ENCODE measurements at places on chromosomes 12 and 14.

GRCh38 chr12:12266389-12266872 lies 413 bp downstream of the LRP6 start:
- DNase-seq: no peak

- DNase-seq: no peak
These were observed 162.4 kb upstream of the TMEM260 start for GRCh38 chr14:56417173-56417572.

DNA sequence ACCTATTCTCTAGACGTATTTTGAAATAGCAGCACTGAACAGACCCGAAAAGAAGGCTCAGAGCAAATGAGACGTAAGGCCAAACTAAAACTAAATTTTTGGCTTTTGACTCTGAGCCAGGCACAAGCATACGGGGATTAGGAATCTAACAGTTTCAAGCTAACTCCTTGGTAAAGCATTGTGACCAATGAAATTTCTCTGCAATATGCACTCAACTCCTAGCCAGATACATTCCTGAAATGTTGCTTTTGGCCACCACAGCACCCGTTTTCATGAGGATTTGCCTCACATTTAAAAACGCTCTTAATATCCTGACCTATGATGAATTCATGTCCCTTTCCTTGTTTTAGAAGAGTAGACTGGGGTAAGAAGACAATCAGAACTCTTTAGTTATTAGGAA lies 53.1 kb upstream of the NPFF start:
- no peak for DNase-seq

DNA sequence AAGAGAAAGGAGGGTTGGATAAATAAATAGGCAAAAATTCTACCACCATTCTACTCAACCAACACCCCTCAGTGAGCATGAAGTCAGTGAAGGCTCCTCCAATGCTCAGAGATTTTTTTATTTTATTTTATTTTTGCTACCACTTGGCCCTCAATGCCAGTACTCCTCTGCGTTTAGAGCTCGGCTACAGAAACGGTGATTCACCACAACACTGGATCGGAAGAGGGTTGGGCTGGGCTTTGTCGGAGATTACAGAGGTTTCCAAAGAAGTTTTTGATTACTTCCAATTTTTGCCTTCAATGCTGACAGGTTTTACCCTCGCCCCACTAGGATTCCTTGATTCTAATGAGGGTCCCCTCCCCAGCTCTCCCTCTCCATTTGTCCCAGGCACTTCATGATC lies 1027.2 kb upstream of the TMEM132C start:
- no peak for DNase-seq

- DNase-seq: no peak
These were observed 294.3 kb downstream of the APAF1 start for GRCh38 chr12:98939350-98939749.

DNA sequence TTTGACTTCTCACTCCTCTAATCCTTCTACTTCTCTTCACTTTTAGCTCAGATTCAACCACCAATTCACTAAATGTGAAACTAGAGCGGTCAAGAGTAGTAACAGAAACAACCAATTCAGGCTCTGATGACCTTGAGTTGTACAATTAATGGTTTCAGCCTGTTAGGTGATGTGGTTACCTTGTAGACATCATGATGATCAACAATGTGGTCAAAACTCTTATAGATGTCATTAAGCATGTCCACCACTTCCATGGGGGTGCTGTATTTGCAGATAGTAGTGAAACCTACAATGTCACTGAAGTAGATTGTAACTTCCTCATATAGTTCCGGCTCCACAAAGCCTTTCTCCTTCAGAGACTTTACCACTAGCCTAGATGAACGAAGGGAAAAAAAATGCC lies 54.1 kb upstream of the PLBD1 start:
- no peak for DNase-seq

- no peak for DNase-seq
These were observed 93.8 kb downstream of the GALC start for GRCh38 chr14:87899228-87899627.

DNA sequence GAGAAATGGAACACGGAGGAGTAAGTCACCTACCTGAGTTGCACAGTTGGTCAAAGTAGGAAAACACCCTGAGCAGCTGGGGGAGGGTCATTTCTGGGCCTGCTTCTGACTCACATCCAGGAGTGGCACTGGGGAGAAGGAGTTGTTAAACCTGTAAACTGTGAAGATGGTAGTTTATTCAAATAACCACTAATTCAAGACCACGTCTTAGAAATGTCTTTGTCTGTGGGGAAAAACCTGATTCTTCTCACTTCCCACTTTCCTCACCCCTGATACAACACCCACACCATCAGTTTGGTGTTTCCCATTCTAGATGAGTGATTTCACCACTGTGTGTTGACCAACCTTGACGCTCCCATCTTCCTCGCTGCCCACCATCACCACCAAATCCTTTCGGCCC lies 207.1 kb downstream of the ANO4 start:
- DNase-seq: no peak

DNA sequence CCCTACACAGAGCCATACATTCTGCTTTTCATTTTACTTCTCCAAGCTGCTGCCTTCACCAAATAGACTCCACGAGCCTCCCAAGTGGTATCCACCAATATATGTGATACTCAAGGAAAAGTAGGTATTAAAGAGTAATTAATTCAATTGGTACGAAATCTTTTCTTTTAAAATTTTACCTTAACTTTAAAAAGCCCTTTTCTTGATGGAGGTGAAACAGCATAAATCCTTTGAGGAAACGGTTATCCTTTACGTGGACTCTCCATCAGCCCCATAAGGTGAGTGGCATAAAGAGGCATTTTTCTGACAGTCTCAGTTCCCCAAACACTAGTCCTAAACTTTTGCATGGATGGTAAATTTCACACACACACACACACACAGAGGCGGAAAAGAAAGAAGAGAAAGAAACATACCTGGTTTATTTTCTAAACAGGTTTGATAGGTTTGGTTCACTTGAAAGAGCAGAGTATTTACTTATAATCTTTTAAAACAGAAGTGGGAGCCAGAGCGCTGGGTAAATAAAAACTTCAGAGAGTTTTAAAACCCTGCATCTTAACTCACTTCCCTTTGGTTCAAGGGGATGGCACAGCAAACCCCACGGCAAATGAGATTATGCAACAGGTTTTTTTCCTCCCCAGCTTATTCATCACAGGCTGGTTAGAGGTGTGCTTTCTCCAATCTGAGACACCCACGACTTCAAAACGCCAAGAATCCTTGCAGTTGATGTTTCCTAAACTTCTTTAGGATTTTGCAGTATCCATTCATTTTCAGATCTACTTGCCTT lies 1.9 kb downstream of the DUSP16 start:
- DNase-seq: no peak

DNA sequence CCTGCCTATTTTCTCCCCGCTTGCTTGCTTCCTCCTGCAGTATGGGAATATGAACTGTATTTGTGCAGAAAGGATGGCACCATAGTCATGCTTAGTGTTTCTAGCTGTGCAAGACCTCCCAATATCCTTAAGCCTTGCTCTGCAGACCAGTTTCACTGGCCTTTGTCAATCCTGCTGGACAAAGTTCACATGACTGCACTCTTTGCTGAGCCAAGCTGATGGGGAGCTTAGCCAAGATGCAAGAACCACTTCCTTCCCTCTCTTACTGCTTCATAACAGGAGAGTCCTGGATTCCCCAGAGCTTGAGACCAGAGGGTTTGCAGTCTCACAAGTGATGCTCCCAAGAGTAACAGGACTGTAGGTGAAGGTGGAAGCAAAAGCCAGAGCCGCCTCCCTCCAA lies 3.8 kb downstream of the ASIC1 start:
- DNase-seq: no peak

GRCh38 chr12:114013575-114014345 lies 47.6 kb upstream of the RBM19 start:
- DNase-seq: no peak

DNA sequence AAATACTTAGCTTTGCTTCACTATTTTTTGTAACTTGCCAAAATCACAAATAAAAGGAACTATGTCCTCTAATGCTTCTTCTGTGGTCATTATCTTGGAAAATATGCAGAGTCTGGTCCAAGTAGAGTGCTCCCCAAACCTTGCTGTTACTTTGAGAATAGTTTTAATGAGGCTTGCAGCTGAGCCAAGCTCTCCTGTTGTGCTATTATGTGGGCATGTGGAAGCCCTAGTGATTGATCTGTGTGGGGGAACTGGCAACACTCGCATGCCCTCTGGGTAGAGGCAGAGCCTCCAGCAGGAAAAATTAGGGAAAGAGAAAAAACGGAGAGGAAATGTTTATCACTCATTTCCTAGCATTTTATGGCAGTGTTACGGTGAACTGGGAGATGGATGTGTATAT lies 473.1 kb downstream of the EGLN3 start:
- DNase-seq: no peak

- DNase-seq: no peak
These were observed 551.1 kb upstream of the LRFN5 start for GRCh38 chr14:41055589-41055988.

DNA sequence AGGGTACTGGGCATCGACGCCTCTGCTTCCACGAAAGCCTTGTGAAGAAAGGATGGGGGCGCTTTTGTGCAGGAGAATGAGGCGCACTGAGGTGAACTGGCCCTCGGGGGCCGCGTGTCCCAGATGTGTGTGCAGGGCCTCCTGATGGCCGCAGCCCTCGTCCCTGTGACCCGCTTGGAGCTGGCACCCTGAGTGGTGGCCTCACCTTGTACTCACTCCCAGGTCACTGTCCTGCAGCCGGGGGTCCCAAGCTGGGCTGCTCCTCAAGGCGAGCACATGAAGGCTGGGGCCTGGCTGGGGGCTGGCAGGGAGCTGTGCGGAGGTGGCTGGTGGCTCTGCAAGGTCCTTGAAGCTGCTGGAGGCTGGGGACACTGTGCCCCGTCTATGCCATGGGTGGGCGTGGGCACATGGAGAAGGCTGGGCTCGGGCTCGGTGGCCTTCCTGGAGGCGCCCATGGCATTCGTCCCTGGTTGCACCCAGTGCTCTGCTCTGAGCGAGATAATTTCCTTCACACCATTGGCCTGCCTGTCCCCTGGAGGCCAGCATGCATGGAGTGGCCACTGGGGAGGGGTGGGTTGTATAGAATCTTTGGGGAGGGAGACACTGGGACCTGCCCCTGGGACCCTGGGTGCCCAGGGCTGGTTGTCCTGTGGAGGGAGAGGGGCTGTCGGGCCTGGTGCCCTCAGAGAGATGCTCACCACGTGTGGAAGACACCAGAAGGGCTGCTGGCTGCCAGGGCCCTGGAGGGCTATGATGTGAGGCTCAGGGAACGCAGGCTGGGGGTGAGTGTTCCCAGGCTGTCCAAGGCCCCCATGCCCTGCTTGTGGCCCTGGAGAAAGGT lies 79.3 kb downstream of the TMEM121 start:
- DNase-seq: peak; percentile 45

DNA sequence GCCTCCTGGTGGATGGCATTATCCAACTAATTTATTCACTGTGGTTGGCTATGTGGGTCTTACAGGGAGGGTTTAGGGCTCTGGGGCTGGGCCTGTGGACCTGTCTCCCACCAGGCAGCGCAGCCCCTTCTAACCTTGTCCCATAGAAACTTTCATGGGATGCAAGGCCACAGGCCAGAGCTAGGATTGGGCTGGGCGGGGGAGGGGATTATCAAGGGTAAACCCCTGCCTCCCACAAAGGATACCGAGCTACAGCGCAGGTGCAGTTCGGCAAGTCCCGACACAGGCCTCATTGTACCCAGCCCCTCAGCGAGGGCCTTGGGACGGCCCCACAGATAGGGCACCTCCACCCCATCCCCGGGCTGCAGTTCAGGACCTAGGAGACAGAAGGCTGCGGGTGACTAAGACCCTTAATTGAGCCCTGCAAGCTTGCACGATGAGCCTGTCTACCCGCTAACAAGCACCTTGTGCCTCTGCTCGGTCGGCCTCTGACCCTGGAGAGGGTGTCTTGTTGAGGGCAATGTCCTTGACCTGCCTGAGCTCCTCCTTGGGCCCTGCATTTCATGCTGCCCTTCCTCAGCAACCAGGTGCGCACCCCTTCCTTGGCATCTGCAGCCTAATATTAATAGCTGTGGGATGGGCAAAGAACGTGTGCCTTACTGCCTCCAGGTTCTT lies 46.7 kb downstream of the PSMA6 start:
- DNase-seq: no peak

DNA sequence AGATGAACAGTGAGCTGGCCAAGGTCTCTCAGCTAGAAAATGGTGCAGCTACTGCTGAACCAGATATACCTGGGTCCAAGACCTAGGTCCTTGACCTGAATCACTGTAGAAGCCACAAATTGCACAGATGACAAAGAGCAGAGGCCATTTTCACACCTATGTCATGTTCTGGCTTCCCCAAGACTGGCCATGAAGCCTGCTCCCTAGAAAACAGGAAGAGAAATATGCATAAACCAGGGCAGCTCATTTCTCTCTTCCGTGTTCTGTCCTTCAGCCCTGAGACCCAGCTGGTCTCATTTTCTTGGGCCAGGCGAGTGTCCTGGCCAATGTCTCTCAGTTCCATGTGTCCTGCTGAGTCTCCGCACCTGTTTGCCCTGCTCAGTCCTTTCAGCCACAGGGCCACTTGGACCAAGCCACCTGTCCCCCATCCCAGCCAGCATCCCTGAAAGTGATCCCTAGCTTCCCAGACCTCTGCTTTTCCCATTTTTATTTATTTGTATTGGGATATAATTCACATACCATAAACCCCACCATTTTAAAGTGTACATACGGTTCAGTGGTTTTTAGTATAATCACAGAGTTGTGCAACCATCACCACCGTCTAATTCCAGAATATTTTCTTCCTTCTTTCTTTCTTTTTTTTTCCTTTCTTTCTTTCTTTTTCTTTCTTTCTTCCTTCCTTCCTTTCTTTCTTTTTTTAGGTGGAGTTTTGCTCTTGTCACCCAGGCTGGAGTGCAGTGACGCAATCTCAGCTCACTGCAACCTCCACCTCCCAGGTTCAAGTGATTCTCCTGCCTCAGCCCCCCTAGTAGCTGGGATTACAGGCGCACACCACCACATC lies 27.0 kb downstream of the P2RX7 start:
- no peak for DNase-seq

GRCh38 chr14:58650857-58651256 lies 13.1 kb downstream of the DACT1 start:
- DNase-seq: no peak

GRCh38 chr14:51548187-51548586 lies 103.5 kb upstream of the FRMD6 start:
- DNase-seq: no peak

DNA sequence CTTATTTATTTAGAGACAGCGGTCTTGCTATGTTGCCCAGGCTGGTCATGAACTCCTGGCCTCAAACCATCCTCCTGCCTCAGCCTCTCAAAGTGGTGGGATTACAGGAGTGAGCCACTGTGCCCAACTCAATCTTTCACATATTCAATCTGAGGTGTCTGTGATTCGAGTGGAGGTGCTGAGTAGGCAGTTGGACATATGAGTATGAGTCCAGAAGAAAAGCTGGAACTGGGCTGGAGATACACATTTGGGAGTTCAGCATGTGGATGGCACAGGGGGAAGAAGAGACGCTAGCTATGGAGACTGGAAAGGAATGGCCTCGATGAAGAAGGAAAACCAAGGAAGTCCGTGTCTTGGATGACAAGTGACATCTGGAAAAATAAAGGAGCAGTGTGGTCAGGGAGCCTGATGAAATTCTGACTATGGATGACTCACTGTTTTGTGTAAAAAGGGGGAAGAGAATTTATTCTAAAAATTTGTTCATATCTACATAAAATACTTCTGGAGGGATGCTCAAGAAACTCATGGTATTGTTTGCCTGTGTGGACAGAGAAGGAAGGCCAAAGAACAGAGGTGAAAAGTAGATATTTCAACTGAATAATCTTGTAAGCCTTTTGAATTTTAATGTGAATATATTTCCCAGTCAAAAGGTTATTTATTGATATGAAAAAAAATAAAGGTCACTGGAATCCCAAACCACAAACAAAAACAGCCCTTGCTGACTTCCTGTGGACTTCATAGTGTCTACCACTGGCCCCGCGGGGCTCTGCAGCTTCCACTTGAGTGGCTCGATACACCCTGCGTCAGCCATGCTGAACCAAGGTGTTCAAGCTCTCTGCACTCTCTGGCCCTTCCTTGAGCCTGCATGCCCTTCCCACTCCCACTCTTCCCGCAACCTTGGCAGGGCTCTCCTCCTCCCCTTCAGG lies 8.9 kb upstream of the LTA4H start:
- DNase-seq: no peak
